ENCODE measurements at places on chromosomes 2 and 18. TPM values are rescaled to one million over a fixed set of nuclear protein-coding genes. Genes with fewer than 3 reads are reported as not detected.

The PSTPIP2 gene
- polyA plus RNA-seq = 9.0 TPM

GRCh38 chr2:74235041-74235440 lies 36.6 kb downstream of the MTHFD2 start:
- DNase-seq = no peak

The DCC gene
- 8.5 TPM for polyA plus RNA-seq

- DNase-seq = no peak
These were observed 58.4 kb upstream of the CDCA7 start for GRCh38 chr2:173296235-173296634.

The SMCHD1 gene
- 63.9 TPM for polyA plus RNA-seq

- DNase-seq = no peak
These were observed 498.2 kb upstream of the PIK3C3 start for GRCh38 chr18:41456831-41457230.

DNA sequence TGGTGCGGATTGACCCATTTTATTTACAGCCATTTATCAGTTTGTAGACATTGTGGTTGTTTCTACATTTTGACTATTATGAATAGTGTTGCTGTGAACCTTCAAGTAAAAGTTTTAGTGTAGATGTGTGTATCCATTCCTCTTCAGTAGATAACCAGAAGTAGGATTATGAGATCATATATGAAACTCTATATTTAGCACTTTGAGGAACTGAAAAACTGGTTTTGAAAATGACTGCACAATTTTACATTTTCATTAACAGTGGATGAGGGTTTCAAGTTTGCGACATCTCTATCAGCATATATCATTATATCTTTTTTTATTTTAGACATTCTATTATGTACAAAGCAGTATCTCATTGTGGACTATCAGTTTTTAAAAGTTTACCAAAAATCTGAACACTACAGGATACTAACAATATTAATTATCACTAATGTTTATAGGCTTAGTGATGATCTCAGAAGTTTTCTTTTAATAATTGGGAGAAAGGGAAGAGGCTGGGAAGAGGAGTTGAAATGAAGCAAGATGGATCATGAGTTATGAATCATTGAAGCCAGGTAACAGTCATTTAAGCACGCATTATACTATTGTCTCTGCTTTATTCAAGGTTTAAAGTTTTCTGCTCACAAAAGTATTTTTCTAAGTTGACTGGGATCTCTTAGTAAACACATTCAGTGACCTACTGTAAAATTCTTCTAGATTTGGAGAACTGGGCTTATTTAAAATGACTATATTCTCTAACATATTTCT lies 329.0 kb upstream of the LRATD1 start:
- no peak for DNase-seq

DNA sequence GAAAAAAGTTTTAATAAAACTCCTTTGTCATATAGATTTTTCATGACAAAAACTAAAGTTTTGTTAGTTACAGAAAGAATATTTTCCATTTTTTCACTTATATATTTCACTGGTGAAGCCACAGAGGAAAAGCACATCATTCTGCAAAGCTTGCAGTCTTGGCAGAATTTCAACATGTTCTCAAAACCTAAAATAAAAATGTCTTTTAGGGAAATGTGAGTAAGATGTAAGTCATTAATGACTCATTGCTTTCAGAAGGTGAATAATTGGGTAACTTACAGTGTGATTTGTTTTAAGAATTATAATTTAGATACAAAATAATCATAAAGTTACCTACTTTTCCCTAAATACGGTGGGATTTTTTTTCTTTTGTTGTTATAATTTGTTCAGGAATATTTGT lies 43.4 kb upstream of the TNFRSF11A start:
- no peak for DNase-seq

DNA sequence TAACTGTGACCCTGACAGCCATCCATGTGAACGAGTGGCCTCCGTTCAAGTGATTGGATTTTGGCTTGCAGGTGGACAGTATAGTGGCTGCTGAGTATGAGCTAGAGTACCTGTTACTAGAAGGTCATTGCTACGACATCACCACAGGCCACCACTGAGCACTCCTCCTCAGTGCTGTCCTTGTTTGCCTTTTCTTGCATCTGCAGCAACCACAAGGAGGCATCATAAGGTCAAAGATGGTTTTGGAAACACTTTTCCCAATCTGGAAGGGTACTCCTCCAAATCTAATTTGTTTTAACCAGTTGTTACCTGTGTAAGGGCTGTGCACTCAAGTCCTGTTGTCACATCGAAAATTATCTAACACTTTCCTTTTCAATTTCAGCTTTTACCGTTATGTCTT lies 81.2 kb downstream of the UGGT1 start:
- no peak for DNase-seq

The CACNB4 gene
- 11.9 TPM for polyA plus RNA-seq

- no peak for DNase-seq
These were observed 92.7 kb upstream of the ST6GAL2 start for GRCh38 chr2:106978647-106979046.

The AP1S3 gene
- polyA plus RNA-seq = 11.4 TPM

The SP140 gene
- 1.1 TPM for polyA plus RNA-seq

The EMILIN1 gene
- polyA plus RNA-seq = 182 TPM

GRCh38 chr2:10720947-10721395 lies 459 bp upstream of the ATP6V1C2 start:
- no peak for DNase-seq

The MLPH gene
- 3.3 TPM for polyA plus RNA-seq

DNA sequence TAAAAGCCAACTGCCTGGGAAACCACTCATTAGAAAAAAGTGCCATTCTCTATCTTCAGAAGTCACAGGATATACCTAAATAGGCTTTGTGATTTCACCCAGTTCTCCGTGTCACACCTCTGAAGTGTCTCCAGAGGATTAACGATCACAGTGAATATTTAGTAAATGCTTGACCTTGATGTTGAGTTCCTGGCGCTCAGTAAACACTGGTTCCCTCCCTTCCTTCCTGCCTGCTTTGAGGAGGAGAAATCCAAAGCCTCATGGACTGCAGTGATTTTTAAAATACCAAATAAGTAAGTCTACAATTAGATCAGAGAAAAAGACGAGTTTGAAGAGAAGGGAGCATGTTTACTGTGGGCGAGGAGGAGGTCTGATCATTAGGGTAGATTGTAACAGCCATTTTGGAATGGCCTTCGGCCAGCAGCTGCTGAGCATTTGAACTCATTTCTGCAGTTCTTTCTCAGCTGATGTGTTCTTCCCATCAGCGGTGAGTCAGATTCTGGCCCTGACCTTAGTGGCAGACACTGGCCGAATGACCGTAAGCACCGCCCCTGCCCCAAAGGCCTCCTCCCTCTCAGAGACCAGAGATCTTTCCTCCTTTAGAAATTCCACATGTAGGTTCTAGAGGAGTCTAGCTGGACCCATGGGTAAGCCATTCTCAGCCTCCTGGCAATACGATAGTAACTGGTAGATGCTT lies 62.1 kb upstream of the SLC16A14 start:
- DNase-seq = peak; percentile 0

The TXNDC2 gene
- 0.08 TPM for polyA plus RNA-seq

DNA sequence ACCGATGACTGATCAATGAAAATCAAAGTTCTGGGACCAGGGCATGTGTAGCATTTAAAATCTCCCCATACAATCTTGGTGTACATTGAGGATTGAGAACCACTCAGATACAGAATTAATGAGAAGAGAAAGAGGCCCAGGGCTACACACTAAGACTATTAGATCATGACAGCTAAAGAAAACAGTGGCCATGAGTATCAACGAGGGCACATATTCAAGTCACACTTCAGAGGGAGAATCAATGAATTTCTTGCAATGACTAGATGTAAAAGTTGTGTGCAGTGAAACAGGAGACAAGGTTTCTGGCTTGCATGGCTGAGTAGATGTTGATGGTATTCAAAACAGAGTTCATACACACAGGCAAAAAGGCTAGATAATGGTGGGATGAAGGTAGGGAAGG lies 29.1 kb downstream of the METTL8 start:
- no peak for DNase-seq

- no peak for DNase-seq
These were observed 18.4 kb downstream of the INPP4A start for GRCh38 chr2:98463081-98463481.
